ENCODE measurements at places on chromosomes 11 and 22.
A peak's percentile ranks its signal among the peaks of the same experiment; 100 is the strongest.

DNA sequence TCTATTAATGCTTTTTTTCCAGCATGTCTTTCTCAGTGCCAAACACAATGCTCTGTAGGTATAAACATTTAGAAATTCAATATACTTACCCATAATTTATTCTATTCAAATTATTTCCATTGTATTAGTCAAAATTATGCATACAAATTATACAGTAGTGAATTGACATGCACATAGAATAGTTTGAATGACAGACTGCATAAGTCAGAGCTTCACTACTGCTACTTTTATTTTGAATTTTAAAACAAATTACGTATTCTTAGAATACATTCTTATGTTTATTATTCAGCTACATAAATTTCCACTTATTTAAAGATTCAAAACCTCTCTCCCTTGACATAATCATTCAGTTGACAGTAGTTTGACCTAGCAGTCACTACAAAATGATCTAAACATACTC lies 808.0 kb upstream of the CCDC179 start:
- H3K27ac ChIP-seq: no peak overlapping the region
- H3K4me3 ChIP-seq: no peak overlapping the region
- no peaks in the 10 kb centered on the region for H3K36me3 ChIP-seq
- no peak for DNase-seq

GRCh38 chr11:127493330-127494022 lies 492.9 kb upstream of the KIRREL3 start:
- H3K4me1 ChIP-seq: no peaks in the 10 kb centered on the region
- H3K27me3 ChIP-seq: no peaks in the 10 kb centered on the region
- H3K4me3 ChIP-seq: no peak overlapping the region
- H3K27ac ChIP-seq: no peak overlapping the region
- no peaks in the 10 kb centered on the region for H3K36me3 ChIP-seq
- peak; percentile 3 for DNase-seq

GRCh38 chr11:10639350-10639749 lies 54.2 kb downstream of the IRAG1 start:
- DNase-seq: no peak
- H3K4me1 ChIP-seq: no peaks in the 10 kb centered on the region
- H3K27ac ChIP-seq: no peak overlapping the region

DNA sequence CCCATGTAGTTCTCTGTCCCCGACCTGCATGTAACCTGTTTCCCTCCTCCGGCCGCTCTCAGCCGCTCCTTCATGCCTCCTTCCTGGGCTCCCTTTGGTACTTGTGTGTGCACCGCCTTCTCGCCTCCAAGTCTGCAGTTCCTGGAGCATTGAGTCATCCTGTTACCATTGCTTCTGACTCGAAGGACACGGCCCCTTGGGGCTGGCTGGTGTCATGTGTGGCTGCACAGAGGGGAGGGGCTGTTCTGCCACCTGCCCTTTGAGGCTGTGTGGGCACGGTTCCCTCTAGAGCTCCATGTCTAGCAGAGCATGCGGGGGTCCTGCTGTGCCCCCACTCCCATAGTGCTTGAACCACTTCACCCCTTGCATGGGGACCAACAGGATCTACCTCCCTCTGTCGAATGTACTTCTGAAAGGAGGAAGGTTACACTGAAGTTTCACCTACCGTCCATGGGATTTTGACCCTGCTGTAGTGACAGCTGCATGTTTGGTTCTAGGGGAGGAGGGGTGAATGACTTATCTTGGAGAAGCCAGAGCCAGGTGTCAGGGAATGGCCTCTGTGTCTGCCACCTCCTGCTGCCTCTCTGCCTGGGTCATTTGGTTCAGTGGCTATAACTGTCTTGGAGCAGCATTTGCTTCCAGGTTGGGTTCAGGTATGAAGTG lies 39.6 kb downstream of the BCR start:
- H3K36me3 ChIP-seq: no peaks in the 10 kb centered on the region
- peaks cover 32% of the 10 kb centered on the region for H3K4me1 ChIP-seq
- H3K4me3 ChIP-seq: no peak overlapping the region

DNA sequence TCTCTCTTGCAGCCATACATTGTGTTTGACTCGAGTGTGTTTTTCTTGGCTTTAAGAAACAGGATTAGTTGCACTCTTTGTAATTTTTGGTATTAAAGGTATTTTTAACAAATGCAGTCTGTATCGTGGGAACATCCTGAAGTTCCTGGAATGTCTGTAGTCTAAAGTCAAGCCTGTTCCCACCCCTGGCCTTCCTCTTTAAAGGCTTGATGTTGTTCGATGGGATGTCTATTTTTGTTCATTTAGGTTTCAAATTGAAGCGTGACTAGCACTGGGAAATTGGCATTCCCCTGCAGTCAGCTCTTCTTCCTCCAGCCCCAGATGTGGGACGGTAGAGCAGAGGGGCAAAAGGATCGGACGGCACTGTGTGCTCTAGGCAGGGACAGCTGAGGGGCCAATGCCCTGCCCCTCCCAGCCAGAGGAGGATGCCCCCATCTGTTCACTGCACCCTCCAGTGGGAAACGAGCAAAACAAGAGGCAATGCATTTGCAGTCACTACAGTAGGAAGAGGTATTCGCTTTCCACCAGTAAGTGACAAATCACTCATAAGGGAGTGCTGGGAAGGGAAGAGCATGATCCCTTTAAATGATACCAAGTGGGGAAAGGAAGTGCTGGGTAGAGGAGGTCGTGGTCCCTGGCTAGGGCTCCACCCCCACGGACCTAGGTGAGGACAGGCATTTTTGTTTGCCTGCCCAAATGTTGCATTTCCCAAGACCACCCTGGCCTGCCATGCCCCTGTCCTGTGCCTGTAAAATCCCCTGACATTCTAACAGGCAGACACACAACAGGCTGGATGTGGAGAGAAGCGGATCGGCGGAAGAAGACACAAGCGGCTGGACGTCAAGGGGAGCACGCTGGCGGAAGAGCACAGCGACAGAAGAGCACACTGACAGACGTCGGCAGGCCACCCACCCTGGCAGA lies 47.4 kb upstream of the SEPTIN5 start:
- H3K36me3 ChIP-seq: no peaks in the 10 kb centered on the region
- H3K4me3 ChIP-seq: no peak overlapping the region
- peaks cover 9% of the 10 kb centered on the region for H3K27me3 ChIP-seq
- DNase-seq: peak; percentile 12
- peaks cover 9% of the 10 kb centered on the region for H3K4me1 ChIP-seq

GRCh38 chr11:11788063-11788710 lies 53.6 kb upstream of the USP47 start:
- no peak for DNase-seq
- no peaks in the 10 kb centered on the region for H3K4me1 ChIP-seq
- H3K27me3 ChIP-seq: no peaks in the 10 kb centered on the region
- H3K27ac ChIP-seq: no peak overlapping the region
- H3K36me3 ChIP-seq: no peaks in the 10 kb centered on the region

DNA sequence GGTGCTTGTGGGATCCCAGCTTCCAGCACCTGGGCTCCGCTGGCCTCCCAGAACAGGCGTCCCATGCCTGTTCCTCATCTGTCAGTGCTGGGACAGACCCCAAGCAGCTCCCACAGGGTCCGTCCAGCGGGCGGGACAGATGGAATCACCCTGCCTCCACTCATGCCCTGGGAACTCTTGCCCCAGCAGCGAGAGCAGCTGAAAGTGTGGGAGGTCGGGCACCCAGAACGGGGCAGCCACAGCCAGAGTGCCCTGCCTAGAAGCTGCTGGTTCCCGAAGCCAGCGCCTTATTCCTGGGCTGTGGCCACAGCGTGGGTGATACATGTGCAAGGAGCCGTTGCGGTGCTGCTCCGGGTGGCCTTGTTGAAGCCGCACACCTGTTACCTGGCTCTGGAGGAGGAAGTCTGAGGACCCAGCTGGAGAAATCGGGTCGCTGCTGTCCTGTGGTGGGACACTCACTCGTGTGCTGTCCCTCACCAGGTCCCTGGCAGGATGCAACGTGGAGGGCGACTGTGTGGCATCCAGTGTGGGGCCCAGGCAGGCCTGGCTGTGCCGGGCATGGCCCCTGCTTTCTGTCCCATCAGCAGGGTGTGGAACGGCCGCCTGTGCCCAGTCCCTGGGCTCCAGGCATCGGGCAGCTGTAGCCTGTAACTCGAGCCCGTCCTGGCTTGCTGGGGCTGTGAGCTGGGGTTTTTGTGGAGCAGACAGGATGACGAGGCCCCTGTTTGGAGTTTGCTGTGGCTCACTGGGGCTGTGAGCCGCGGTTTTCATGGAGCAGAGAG lies 16.2 kb downstream of the GRAMD4 start:
- H3K4me3 ChIP-seq: no peak overlapping the region
- no peaks in the 10 kb centered on the region for H3K4me1 ChIP-seq
- DNase-seq: no peak
- H3K36me3 ChIP-seq: no peaks in the 10 kb centered on the region

- no peaks in the 10 kb centered on the region for H3K27me3 ChIP-seq
- H3K4me1 ChIP-seq: peaks cover 3% of the 10 kb centered on the region
- peaks cover 1% of the 10 kb centered on the region for H3K36me3 ChIP-seq
- no peak overlapping the region for H3K27ac ChIP-seq
- no peak overlapping the region for H3K4me3 ChIP-seq
- DNase-seq: no peak
Measured at GRCh38 chr11:74951226-74951625, 2.2 kb downstream of the SPCS2 start.

- H3K36me3 ChIP-seq: peaks cover 4% of the 10 kb centered on the region
- no peaks in the 10 kb centered on the region for H3K4me1 ChIP-seq
- H3K4me3 ChIP-seq: no peak overlapping the region
- no peak overlapping the region for H3K27ac ChIP-seq
Measured at GRCh38 chr11:18608376-18608775, 8.8 kb downstream of the MISFA start.

DNA sequence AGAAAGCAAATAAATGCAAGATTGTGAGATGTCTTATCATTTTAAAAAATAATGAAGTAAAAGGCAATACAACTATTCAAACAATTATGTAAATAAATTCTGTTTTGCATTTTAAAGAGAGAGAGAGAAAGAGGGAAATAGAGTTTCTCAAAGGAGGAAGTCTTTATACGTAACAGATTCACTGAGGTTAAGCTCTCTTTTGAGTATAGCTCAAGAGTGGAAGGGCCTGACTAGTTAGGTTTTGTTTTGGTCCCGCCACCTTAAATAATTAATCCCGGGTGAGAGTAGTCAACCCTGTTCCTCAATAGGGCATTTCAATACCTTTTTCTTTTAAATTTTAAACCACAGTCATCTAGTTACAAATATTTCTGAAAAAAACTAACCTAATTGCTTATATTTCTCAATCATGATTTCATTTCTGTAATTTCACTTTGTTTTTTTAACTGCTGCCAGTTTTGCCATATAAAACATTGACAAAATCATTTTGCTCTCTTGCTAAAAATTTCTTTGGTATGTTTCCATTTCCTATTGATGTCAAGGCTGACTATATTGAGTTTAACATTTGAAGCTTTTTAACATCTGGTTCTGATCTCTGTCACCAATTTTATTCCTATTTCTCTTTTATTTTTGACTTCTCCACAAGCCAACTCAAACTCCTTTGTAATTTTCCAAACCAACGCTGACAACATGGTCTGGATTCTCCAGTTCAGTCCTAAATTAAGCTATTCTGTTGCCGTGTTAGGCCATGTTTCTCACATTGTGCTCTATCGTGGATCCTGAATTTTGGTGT lies 10.3 kb downstream of the OR10D3 start:
- H3K4me3 ChIP-seq: no peak overlapping the region
- H3K27me3 ChIP-seq: peaks cover 7% of the 10 kb centered on the region
- DNase-seq: no peak
- H3K4me1 ChIP-seq: no peaks in the 10 kb centered on the region
- no peaks in the 10 kb centered on the region for H3K36me3 ChIP-seq

DNA sequence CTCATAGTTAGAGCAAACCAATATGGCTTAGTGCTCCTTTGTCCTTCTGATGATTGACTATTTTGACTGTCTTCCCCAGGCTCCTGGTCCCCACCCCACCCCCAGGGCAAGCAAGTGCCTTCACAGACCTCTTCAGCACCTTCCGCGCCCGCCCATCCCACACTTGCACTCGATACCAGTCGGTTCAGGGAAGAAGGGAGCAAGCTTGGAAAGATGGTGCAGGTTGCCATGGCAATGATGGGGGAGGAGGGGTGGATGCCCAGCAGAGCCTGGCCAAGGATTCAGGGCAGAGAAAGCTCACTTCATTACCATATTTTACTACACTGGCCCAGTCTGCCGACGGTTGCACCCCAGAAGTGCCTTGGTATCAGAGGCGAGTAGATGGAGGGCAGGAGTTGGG lies 2.2 kb downstream of the TMEM132A start:
- H3K4me1 ChIP-seq: peaks cover 7% of the 10 kb centered on the region
- H3K4me3 ChIP-seq: no peak overlapping the region
- H3K27me3 ChIP-seq: no peaks in the 10 kb centered on the region
- no peak for DNase-seq
- H3K36me3 ChIP-seq: peaks cover 5% of the 10 kb centered on the region

- H3K4me3 ChIP-seq: no peak overlapping the region
- no peaks in the 10 kb centered on the region for H3K27me3 ChIP-seq
- no peaks in the 10 kb centered on the region for H3K36me3 ChIP-seq
Measured at GRCh38 chr11:62428871-62429560, 10.2 kb downstream of the SCGB1A1 start.

DNA sequence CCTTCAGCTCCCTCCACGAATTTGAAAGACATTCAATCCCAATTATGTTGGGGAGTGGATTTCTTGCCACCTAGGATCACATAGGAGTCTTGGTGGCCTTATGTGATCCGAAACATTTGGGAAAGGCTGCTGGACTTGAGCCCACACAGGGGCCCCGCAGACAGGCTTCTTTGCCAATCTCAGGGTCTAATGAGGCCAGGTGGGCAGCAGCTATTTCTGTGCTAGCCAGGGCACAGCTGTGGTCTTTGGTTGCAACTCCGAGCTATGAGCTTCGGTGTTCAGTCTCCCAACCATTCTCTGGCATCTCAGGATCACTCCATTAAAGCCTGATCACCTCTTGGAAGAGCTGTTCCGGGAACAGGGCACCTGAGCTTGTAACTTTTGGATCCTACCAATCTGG lies 84.4 kb downstream of the TP53I11 start:
- no peak for DNase-seq
- H3K27ac ChIP-seq: no peak overlapping the region
- no peaks in the 10 kb centered on the region for H3K36me3 ChIP-seq
- peaks cover 5% of the 10 kb centered on the region for H3K27me3 ChIP-seq
- H3K4me1 ChIP-seq: peaks cover 16% of the 10 kb centered on the region

All from fibroblast of lung (primary cell).